ENCODE measurements at places on chromosomes 2 and 18. TPM values are rescaled to one million over a fixed set of nuclear protein-coding genes. Genes with fewer than 3 reads are reported as not detected.

DNA sequence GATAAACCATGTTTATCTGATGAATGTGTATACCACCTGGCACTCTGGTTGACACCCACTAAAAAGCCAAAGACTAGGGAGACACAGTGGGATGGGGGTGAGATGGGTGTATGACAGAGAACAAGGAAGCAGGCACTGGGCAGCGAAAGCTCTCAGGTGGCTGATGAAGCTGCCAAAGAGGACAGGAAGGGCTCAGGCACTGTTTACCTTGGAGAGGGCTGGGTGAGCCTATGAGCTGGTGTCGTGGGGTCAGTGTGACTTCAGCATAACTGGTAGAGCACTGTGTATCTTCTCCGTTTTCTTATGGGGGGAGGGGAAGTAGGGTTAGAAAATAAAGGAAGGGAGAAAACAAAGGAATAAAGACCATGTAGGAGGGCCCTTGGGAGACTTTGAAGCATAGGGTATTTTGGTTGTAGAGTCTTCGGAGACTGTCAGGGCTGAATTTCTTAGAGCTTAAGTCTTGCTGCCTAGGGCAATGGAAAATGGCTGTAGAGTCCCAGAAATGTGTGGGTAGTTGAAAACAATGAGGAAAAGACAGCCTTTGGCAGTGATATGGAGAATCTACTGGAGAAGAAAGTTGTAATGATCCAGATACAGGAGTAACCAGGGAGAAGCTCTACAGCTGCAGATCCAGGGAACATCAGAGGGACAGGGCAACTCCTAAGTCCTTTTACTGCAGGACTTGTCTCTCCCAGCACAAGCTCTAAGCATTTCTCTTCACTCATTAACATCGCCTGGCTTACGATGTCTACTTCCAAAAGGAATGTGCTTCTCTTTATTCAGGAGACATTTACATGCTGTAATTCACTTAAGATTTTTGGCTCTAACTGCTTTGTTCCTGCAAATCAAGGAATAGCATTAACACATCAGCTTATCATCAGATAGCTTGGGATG, 120.0 kb downstream of the AQP4 start:
- no peak for DNase-seq

Gene CCL20
- total RNA-seq, result 1.1 TPM

GRCh38 chr2:110157153-110157793, 41.7 kb upstream of the MALL start:
- DNase-seq, result peak; percentile 48

Gene SKOR2
- not detected for total RNA-seq

- no peak for DNase-seq
Measured at GRCh38 chr2:36512705-36513104, 85.3 kb downstream of the FEZ2 start.

DNA sequence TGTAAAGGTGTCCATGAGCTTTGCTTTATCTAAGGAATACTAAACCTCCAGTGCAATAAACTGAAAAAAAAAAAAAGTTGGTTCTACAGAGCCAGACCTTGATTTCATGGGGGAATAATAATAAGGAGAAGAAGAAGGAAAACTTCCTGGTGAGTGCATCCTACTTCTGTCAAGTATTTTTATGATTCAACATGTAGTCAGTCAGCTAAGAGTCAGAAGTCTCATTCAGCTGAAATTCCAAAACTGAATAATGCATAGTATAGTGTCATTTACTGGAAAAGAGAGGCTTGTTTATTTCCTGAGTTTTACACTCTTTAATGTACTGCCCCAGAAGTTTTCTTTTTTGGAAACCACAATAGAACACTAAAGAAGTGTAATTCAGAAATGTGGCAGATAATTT, 77.8 kb upstream of the TACR1 start:
- no peak for DNase-seq

DNA sequence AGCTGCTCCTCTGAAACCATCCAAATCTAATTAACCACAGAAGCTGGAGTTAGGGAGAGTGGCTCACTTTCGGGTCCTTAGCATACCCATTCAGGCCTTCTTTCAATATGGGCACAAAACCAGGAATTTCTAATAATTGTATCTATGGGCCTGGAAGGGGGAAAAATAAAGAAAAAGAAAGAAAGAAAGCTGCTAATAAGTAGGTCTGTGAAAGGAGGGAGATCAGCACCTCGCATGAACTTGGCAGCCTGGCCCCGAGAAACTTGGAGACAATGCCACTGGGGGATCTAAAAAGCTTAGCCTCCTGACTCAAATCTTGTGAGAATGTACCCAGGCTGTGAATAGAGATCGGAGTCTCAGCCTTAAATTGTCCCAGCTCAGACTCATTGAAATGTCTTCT, 252.1 kb upstream of the SLC14A2 start:
- no peak for DNase-seq

Gene ARMC9
- total RNA-seq, result 21.1 TPM

DNA sequence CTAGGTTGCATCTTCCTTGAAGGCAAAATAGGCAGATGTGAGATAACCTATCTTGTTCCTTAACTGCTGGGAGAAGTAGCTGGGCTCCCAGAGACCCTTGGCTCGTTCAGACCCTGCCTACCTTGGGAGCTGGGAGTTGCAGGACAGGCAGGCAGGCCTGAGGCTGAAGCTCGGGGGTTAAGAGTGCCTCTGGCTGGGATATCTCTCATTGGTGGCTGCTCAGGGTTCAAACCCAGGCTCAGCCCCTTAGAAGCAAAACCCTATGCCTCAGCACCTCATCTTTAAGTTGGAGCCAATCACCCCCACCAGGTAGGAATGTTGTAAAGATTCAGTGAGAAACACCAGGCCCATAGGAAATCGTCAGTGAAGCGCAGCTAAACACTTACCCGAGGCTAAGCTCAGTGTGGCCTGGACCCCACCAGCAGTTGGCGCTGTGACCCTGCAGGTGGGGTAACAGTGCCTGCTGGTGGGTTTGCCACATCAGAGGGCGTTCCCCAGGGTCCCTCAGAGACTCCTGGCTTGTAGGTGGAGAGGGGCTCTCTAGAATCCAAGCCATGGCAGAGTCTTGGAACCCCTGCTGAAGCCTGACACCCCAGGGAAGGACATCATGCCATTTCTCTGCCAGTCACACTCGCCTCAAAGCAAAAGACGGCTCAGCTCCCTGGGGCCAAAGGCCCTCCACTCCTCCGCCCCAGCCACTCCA, 54.6 kb upstream of the GPR17 start:
- DNase-seq, result peak; percentile 24

GRCh38 chr2:5937851-5938565, 245.8 kb downstream of the SOX11 start:
- DNase-seq, result no peak

DNA sequence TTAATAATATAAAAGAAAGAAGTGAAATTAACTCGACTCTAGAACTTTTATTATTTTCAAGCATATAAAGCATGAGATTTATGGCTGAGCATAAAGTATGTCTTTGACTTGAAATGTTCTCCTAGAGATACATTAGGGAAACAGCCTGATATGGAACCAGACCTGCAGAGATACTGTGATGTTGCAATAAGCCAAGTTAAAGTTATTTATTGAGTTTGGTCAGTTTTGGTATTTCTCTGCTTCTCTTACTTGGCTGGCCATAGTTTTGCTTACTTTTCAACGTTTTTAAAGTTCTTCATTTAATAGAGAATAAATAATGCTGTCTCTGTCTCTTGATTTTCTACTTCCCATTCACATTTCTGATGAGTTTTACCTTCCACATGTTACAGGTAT, 76.0 kb downstream of the GFPT1 start:
- no peak for DNase-seq

- DNase-seq, result no peak
Measured at GRCh38 chr2:64857581-64858471, 131.4 kb upstream of the SLC1A4 start.

GRCh38 chr18:74501386-74501785, 5.2 kb downstream of the CNDP2 start:
- no peak for DNase-seq

GRCh38 chr2:25822190-25823117, 55.8 kb downstream of the ASXL2 start:
- no peak for DNase-seq

Gene TSPYL6
- not detected for total RNA-seq

Gene DLX1
- 0.07 TPM for total RNA-seq

GRCh38 chr2:100964681-100965169, 37.4 kb upstream of the RPL31 start:
- no peak for DNase-seq

Gene NR4A2
- total RNA-seq, result 0.11 TPM

GRCh38 chr18:42429196-42429595, 474.2 kb downstream of the PIK3C3 start:
- no peak for DNase-seq

Gene TYMS
- 48.0 TPM for total RNA-seq

All from pulmonary artery endothelial cell (primary cell).